ENCODE measurements at places on chromosomes 2 and 18.

- DNase-seq: peak; percentile 4
Measured at GRCh38 chr2:95262896-95263542, 11.2 kb upstream of the PROM2 start.

DNA sequence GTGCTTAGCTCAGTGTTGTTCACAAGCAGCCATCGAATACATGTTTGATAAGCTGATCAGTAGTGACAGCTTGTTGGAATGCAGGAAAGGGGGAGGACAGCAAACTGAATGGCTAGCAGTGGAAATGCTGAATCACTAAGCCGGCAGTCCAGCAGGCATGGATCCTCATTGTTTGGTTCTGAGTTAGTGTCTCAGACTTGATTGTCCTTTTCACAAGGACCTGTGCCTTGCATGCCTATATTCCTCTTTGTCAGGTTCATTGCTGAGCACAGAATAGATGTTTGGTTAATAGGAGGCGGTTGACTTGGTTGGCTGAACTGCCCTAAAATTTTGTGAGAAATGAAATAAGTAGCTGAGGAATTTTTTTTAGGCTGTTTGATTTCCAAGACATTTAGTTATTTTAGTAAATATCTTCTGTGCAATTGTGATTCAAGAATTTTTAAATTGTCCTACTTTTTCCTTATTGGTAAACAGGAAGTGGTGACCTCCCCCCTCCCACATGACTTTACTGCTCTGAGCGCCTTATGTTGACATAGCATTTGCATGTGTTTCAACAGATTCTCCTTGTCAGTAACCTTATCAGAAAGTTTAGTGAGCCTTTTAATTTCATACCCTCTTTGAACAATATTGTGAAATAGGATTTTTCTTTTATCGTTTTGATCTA, 21.4 kb upstream of the STON1 start:
- DNase-seq: peak; percentile 96

GRCh38 chr2:152050915-152051314, 47.9 kb downstream of the CACNB4 start:
- no peak for DNase-seq

DNA sequence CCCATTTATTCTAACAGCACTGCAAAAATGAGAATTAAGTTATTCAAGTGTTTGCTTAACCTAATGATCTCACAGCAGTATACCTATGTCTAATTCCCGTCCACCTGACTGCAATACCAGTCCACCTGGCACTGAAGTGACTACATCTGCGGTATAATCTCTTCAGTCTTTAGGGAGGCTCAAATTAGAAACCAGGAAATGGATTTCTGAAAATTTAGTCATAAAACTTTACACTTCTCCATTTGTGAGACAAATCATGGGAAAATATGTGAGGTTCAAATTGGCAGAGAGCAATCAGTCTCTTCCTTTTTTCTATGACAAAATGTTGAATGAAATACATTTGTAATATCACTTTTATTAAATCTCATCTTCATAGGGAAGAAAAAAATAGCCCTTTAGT, 33.0 kb downstream of the FTCDNL1 start:
- DNase-seq: no peak

- DNase-seq: no peak
Measured at GRCh38 chr2:199624958-199625357, 167.2 kb upstream of the SATB2 start.

GRCh38 chr2:163637871-163638270, 97.9 kb downstream of the FIGN start:
- no peak for DNase-seq
